Fibroblast of lung (primary cell): ENCODE measurements at places on chromosomes 1 and 21. TPM values are rescaled to one million over a fixed set of nuclear protein-coding genes. Genes with fewer than 3 reads are reported as not detected.

- H3K4me3 ChIP-seq, result no peak overlapping the region
- no peak overlapping the region for H3K27ac ChIP-seq
- no peaks in the 10 kb centered on the region for H3K36me3 ChIP-seq
- no peak for DNase-seq
- no peaks in the 10 kb centered on the region for H3K27me3 ChIP-seq
Measured at GRCh38 chr1:12135612-12136011, 31.2 kb upstream of the TNFRSF1B start.

DNA sequence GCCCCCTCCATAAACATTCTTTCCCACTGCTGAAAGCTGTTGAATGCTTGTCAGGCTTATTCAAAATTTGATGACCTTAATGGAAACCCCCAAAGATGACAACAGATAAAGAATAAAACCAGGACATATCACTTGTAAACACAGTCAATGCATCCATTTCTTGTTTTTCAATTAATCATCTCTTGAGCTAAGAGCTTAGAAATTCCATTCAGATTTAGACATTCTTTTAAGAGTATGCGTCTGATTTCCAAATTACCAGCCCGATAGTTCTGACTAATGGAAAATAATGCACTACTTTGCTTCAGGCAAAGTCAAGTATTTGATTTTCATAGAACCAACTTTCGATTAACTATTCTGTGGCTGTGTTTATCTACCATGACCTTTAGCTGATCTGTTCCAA lies 100.6 kb upstream of the RUNX1 start:
- H3K36me3 ChIP-seq, result no peaks in the 10 kb centered on the region
- H3K4me3 ChIP-seq, result no peak overlapping the region
- peak; percentile 90 for DNase-seq

DNA sequence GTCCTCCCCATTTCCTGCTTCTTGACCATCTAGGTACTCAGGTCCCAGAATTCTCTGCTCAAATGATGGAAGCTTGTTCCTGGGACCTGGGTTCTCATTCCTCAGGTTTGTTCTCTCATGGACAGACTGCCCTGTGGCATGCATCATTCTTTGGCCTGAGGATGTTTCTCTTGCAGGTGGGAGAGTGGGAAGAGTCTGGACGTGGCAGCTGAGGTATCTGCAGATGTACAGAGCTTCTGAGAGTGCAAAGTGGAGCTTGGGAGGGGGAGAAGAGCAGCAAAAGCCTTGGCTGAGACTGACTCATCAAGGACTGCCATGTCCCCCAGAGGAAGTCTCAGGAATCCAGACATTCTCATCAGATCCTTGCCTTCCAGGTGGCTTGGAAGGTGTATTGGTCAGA lies 63.1 kb downstream of the HSPA13 start:
- H3K4me1 ChIP-seq, result no peaks in the 10 kb centered on the region
- H3K4me3 ChIP-seq, result no peak overlapping the region
- no peak for DNase-seq
- no peaks in the 10 kb centered on the region for H3K27me3 ChIP-seq

- H3K27ac ChIP-seq, result no peak overlapping the region
- H3K4me3 ChIP-seq, result no peak overlapping the region
- H3K36me3 ChIP-seq, result no peaks in the 10 kb centered on the region
Measured at GRCh38 chr1:233364695-233365539, 37.4 kb downstream of the MAP3K21 start.

GRCh38 chr21:34085129-34085528 lies 11.8 kb downstream of the MRPS6 start:
- no peaks in the 10 kb centered on the region for H3K36me3 ChIP-seq
- H3K4me3 ChIP-seq, result no peak overlapping the region
- H3K27me3 ChIP-seq, result no peaks in the 10 kb centered on the region
- no peaks in the 10 kb centered on the region for H3K4me1 ChIP-seq
- H3K27ac ChIP-seq, result no peak overlapping the region

SLC9C2 gene
- polyA plus RNA-seq, result not detected in 2 replicates

DMBX1 gene
- polyA plus RNA-seq, result not detected in 2 replicates

DNA sequence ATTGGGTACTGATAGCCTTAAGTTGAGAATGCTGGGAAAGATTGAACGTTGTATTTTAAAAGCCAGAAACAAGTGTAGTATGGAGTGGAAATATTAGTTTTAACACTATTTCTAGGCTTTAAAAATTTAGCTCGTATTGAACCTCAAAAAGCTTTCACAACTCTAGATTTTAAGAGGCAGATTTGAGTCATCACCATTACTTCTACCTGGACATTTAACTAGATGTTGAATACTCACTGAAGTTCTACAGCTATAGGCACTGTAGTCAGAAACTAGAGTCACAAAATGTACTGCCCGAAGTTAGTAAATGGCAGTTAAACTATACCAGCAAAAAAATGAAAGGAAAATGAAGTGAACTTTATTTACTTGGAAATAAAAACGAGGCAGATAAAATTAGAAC lies 96.5 kb downstream of the NEK7 start:
- H3K27ac ChIP-seq, result no peak overlapping the region
- H3K27me3 ChIP-seq, result no peaks in the 10 kb centered on the region
- H3K36me3 ChIP-seq, result no peaks in the 10 kb centered on the region

OR10K2 gene
- polyA plus RNA-seq, result not detected in 2 replicates

PGLYRP4 gene
- not detected in 2 replicates for polyA plus RNA-seq

- no peak overlapping the region for H3K4me3 ChIP-seq
- no peak overlapping the region for H3K27ac ChIP-seq
- no peaks in the 10 kb centered on the region for H3K27me3 ChIP-seq
- no peaks in the 10 kb centered on the region for H3K4me1 ChIP-seq
Measured at GRCh38 chr21:32693581-32693980, 34.2 kb downstream of the SYNJ1 start.

SEMA6C gene
- 0.76 and 0.94 TPM in 2 replicates for polyA plus RNA-seq

FCRL2 gene
- polyA plus RNA-seq, result not detected in 2 replicates

GOLT1A gene
- polyA plus RNA-seq, result not detected in 2 replicates

CELA2A gene
- polyA plus RNA-seq, result not detected in 2 replicates

DNA sequence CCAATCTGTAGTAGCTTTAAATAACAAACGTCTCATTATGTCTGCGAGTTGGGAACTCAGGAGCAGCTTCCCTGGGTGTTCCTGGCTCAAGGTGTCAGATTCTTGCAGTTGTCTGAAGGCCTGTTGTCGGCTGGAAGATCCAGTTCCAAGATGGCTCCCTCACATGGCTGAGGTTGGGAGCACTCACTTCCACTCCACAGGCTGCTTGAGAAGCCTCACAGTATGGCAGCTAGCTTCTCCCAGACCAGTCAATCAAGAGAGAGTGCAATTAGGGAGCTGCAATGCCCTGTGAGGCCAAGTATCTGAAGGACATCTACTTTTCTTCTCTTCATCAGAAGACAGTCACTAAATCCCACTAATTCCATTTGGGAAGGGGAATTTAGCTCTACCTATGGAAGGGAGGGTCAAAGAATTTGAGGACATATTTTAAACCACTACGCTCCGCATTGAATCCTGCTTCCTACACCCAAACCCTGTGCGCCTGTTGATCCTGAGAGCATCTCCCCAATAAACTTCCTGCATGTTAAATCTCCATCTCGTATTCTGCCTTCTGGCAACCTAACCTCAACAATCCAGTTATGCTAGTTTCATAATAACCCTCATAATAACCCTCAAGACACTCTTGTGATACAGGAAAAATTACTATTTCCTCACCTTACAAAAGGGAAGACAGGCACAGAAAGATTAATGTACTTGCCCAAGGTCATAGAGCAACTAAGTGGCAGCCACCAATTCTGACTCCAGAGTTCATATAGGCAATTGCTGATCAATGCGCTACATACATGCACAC lies 3.6 kb upstream of the VPS26C start:
- no peaks in the 10 kb centered on the region for H3K36me3 ChIP-seq
- no peak for DNase-seq
- no peaks in the 10 kb centered on the region for H3K27me3 ChIP-seq
- no peak overlapping the region for H3K27ac ChIP-seq
